ENCODE measurements at places on chromosomes 6 and 20. TPM values are rescaled to one million over a fixed set of nuclear protein-coding genes. Genes with fewer than 3 reads are reported as not detected.

The FNDC11 gene
- 0.09 TPM for total RNA-seq

The PBOV1 gene
- total RNA-seq: not detected

The FAM83C gene
- 0.08 TPM for total RNA-seq

The TINAG gene
- total RNA-seq: not detected

The LKAAEAR1 gene
- total RNA-seq: 1.7 TPM

Data from A549 treated with ZK216348 at 1 μM for 4 hours (cell line).